ENCODE measurements at places on chromosomes 1 and 21.

DNA sequence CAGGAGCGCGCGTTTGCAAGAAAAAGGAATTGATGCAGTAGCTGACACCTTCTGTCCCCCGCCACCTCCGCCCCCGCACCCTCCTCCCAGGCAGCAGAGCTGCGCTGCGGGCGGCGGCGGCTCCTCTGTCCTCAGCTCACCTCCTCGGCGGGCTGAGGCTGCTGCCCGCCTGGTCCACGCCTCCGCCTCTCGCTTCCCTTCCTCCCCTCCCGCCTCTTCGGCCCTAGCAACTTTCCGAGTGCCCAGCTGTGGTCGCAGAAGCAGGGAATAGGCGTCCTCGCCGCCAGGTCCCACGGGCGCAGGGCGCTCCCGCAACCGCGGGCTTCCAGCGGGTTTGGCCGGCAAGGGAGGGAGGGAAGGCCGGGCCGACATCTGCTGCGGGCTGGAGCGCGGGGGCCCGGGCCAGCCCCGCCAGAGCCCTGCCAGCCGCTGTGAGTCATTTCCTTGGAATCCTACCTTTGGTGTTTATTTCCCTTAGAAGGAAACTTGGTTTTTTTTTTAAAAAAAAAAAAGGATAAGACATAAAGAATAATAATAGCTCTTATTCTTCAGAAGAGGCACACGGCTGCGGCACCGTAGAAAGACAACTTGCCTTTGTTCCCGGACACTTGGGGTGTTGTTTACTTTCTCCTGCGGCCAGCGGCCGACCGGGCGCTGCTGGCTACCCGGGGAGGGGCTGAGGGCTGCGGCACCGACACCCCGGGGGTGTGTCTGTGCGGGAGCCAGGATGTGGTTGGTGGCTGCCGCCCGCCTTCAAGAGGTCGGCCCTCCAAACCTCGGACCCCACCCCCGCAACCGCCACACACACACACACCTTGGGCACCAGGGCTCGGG, 1.1 kb downstream of the SERTAD4 start:
- no peak for DNase-seq

- no peak for DNase-seq
These were observed 30.3 kb downstream of the TCP10L start for GRCh38 chr21:32554832-32555638.

DNA sequence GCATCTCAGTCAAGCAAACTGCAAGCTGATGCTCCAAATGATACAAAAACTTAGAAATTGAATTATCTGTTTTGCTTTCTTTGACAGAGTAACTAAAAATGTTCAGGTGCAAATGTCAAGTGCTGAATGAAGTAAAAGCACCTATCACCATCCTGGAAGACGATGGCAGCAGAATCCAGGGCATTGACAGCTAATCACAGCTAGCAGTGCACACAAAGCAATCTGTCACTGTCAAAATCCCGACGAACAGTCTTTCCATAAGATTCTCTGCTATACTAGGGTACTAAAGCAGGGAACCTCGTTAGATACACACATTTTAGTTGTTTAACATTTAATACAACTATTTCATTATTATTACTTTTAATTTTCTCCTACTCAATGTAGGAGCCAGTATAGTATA, 233.3 kb downstream of the BRINP3 start:
- DNase-seq = no peak

DNA sequence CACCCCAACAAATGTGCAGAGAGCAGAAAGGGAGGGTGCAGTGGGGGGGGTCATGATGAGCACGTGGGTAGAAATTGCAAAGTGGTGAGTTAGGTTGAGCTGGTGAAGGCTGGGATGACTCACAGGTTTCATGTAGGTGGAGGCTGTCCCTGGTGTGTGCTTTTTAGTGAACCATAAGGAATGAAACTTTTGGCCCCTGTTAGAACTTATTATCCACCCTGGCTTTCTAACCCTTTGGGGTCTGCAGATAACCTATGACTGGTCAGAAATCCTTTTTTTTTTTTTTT, 46.9 kb downstream of the DOP1B start:
- no peak for DNase-seq

DNA sequence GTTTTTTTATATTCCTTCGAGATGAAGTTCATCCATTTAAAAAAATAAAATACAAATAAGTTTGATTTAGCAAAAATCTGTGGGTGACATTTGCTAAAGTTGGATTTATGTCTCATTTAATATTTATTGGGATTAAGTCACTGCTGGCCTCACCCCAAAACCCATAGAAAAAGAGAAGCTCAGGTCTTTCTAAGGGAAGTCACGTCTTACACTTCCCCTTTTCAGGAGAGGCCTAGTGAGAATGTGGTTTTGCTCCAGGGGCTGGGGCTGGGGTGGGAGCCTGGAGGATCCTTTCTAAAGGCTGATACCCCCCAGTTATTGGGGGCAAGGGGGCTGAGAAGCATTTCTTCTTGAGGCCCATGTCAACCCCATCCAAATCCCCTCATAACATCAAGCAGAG, 300.3 kb downstream of the DSCAM start:
- DNase-seq = no peak

DNA sequence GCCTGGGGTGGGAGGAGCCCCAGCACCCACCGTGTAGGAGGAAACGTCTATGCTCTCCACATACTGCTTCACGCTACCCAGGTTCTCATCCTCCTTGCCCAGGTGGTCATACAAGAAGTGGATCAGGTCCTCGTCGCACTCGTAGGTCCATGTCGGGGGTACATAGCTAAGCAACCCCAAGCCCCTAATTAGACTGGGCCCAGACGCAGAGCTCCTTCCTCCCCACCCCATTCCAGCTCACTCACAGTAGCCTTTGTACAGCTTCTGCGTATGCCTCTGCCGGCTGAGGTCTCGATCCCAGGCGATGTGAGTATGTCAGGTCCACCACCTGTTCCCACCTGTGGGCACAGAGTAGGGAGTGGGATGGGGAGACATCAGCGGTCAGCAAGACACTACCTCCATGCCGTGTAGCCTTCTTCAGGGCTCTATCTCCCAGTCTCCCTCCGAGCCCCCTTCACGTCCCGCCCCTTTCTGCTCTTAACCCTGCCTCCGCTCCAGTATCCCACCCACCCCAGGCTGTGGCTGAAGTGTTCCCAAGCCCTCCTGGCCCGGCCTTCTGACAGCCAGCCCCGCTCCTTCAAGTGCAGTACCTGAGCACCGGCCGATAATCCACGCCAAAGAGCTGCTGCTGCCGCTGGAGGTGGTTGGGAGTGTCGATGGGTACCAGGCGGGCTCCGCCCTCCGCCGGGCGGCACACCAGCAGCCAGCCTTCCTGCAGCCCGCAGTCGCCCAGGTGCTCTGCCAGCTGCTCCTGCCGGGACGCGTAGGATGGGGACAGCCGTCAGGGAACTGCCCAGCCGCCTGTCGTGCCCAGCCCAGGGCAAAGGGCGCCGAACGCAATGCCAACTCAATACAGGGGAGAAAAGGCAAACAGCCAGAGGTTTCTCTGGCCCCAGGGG, 919 bp downstream of the HECTD3 start:
- no peak for DNase-seq

GRCh38 chr1:54118704-54119103, 34.1 kb downstream of the CDCP2 start:
- DNase-seq = no peak

DNA sequence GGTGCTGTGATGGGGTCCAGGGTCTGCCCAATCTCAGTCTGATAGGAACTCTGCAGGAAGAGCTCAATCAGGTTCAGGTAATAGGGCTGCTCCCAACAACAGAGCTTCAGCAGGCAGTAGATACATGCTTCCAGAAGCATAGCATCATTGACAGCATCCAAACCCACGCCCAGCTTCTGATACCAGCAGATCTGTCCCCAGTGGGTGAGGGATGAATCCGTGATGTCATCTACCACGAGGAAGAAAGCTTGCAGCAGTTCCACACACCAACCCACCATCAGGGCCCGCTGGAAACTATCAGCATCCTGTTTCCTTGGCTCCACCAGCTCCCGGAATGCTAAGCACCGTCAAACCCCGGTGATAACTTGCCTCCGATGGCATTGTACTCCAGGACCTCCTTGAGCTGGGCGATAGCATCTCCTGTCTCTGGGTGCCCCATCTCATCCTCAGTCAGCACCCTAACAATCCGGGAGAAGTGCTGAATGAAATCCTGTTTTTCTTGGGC, 14.7 kb downstream of the NEK2 start:
- DNase-seq = no peak

DNA sequence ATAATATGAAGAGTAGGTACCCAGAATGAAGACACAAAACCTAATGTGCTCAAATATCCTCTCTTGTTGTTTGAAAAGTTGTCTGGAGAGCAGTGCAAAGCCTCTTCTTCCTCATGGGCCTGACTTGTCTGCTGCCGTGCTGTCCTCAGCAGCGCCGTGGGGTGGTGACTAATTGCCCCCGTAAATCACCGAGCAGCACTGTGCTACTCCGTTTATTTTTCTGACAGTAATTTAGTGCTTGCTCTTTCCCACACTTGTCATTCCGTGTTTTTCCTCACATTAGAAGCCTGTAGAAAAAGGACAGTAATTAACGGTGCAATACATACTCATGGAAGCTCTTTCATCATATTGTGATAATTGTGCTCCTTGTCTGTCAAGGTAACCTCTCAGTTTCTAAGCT, 114.8 kb upstream of the BARHL2 start:
- no peak for DNase-seq

- no peak for DNase-seq
These were observed 34.1 kb downstream of the BMP8A start for GRCh38 chr1:39525366-39526165.

DNA sequence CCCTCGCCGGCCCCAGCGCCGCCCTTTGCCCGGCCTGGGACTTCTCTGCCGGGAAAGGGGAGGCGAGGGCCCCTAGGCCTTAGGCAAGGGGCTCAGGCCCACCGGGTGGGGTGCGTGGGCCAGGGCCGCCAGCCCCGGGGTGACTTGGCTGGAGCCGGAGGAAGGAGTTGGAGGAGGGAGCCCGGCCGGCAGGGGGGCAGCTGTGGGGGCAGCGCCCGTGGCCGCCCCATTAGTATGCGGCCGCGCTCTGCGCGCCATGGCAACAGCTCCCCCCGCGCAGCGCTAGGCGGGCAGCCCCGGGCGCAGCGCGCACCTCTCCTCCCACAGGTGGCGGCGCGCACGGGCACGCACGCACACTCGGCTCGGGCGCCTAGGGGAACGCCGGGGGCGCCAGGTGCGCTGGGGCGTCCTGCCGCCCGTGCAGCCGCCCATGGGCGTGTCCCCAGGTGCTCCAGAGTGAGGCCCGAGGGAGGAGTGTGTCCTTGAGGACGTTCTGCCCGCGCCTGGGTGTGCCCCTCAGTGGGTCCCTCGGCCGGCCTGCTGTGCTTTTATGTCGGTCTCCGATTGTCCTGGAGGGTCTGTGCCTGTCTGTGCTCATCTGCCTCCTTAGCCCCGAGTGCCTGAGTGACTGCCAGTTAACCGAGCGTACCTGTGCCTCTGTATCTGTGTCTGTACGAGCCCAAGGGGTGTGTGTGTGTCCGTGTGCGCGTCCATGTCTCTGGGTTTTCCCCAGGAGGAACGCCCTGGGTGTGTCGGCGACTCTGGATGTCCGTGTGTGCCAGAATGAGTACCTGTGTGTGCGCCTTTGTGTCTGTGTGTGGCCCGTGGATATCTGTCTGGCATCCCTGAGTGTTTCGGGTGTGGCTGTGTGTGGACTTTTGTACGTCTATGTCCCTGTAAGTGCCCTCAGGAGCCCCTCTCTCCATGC, 38.2 kb upstream of the WASF2 start:
- no peak for DNase-seq

DNA sequence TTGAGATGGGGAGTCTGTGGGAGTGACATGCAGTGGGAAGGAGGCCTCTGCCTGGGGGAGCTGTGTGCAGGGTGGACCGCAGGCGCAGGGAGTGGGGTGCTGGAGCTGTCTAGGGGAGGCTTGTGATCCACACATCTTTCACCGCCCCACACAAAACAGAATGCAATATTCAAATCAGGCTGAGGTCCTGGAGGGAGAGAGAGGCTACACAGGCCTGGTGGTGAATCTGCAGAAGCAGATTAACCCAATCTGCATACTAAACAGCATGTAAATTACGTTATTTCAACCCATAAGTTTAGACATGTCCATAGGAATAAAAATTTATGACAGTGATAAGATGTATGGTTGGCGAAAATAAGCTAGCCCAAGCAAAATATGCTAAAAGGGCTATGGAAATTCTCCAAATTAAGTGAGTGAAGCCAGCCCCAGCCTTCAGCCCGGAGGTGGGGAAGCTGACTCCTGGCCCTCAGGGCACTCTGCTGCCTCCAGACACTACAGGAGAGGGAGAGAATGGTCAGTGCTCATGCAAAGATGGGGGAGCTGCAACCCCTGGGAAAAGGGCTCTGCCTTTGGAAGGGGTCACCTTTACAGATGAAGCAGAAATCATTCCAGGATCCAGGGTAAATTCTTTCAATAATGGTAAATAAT, 156.2 kb upstream of the CTTNBP2NL start:
- DNase-seq = no peak

- no peak for DNase-seq
These were observed 148.9 kb downstream of the ETS2 start for GRCh38 chr21:38954588-38955004.

DNA sequence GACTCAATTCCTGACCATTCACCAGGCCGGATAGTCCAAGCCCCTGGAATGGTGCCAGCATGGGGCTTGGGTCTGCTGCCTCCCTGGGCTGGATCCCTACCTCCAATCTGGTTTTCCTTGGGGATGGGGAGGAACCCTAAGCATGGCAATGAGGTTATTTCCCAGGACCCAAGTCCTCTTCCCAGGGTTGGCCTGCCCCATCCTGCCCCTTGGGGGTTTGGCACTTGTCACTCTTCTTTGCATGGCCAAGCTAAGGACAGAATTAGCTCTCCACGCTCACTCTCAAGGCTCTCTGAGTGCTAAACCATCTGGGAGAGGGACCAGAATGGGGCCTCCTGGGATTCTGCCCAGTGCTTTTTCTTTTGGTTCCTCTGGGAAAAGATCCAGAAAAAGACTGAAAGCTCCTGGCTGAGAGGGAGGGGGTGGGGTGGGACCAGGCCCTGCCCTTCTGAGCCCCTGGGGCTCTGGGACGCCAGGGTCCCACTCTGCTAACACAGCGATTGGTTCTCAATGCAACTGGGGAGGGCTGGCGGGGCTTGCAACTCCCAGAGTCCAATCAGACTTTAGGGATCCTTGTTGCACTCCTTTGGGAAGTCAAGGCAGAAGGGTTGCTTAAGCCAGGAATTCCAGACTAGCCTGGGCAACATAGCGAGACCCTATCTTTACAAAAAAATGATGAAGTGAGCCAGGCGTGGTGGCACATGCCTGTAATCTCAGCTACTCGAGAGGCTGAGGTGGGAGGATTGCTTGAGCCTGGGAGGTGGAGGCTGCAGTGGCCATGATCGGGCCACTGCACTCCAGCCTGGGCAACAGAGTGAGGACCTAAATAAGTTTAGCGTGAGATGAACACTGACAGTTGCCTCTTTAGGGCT, 52.7 kb downstream of the DHRS3 start:
- peak; percentile 91 for DNase-seq

DNA sequence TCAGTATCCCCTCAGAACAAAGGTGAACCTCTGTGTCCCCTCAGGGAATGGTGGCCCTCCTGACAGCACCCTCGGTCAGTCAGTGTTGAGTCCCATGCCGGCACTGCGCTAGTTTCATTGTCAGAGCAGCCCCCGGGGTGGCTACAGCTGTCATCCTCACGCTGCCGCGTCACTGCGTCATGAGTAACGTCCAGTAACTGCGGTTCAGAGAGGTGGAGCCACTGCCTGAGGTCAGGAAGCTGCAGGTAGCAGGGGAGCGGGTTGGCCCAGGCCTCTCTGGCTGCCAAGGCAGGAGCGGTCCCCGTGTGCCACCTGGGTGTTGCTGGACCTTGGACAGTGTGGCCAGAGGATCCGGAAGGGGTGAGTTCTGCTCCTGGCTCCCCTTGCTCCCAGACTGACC, 20.2 kb upstream of the WNT4 start:
- DNase-seq = no peak

GRCh38 chr1:56713112-56713511, 68.0 kb downstream of the PRKAA2 start:
- DNase-seq = no peak

All from tibial artery (tissue), 4 donors.